Transverse colon (tissue), 4 donors: ENCODE measurements at places on chromosomes 2 and 18. TPM values are rescaled to one million over a fixed set of nuclear protein-coding genes. Genes with fewer than 3 reads are reported as not detected.

DNA sequence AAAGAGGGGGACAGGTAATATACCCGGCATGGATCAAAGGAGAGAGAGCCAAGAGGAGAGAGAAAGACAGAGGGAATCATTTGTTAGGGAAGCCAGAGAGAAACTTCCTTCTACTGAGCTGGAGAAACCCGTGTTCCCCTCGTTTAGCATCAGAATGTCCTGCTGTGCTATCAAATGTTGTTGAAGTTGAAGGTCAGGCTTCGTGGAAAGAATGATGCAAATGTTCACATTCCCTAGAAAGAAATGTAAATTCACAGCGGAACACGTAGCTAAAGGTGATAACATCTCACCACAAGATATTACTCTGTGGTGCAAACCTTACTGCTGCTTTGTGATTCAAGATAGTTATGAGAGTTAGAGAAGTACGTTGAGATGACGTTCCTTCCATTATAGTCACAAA is 258.1 kb downstream of the LNPK start:
- H3K4me3 ChIP-seq, result no peak overlapping the region
- H3K27ac ChIP-seq, result no peak overlapping the region
- H3K36me3 ChIP-seq, result no peaks in the 10 kb centered on the region
- H3K27me3 ChIP-seq, result no peaks in the 10 kb centered on the region

DNA sequence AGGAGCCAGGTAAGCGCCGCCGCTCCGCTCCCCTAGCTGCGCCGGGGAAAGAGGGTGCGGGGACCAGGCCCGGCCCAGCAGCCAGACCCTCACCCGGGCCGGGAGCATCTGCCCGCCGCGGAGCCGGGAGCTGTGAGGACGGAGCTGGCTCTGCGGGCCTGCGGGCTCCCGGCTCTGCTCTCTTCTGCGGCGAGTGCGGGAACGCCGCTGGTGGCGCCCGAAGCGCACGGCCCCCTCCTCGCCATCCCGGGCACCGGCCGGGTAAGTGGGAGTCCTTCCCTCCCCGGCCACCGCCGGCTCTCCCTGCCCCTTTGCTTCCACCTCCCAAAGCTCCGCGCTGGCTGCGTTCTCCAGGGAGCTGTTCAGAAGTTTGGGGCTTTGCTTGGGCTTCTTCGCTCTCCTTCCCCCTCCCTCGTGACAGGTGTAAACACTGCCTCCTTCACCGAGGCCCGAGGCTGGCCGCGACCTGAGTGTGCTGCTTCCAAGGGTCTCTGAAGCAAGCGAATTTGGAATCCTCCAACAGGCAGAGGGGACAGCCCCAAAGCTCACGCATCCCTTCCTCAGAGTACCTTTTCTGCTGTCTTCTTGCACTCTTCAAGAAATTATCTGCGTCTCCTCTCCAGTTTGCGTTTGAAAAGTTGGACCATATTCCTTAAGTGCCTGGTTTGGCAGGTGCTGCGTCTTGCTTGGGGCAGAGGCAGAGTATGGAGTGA is 632 bp downstream of the AFTPH start:
- H3K4me1 ChIP-seq, result peaks cover 19% of the 10 kb centered on the region
- no peaks in the 10 kb centered on the region for H3K27me3 ChIP-seq
- DNase-seq, result peak; percentile 38

GRCh38 chr2:130836501-130837174 is at the start of gene ARHGEF4:
Gene ARHGEF4 (plus strand): TSS chr2:130836914. CDS start chr2:130836954, 40 bp downstream.
- H3K4me3 ChIP-seq, result peak within 1 kb of the TSS; percentile 17
- DNase-seq, result peak; percentile 62
- peaks cover 8% of the 10 kb centered on the region for H3K4me1 ChIP-seq
- no peak within 1 kb of the TSS for H3K27ac ChIP-seq
- H3K27me3 ChIP-seq, result peaks cover 52% of the 10 kb centered on the region

- H3K36me3 ChIP-seq, result no peaks in the 10 kb centered on the region
- H3K27ac ChIP-seq, result peak overlapping the region; percentile 87
- H3K4me3 ChIP-seq, result no peak overlapping the region
Observed at GRCh38 chr2:231245249-231246094, 47.0 kb downstream of the ARMC9 start.

- H3K4me1 ChIP-seq, result no peaks in the 10 kb centered on the region
- H3K27ac ChIP-seq, result no peak overlapping the region
- no peak overlapping the region for H3K4me3 ChIP-seq
- no peaks in the 10 kb centered on the region for H3K27me3 ChIP-seq
- DNase-seq, result no peak
- no peaks in the 10 kb centered on the region for H3K36me3 ChIP-seq
Observed at GRCh38 chr18:6261938-6262337, 152.8 kb downstream of the L3MBTL4 start.

- DNase-seq, result no peak
- H3K4me1 ChIP-seq, result no peaks in the 10 kb centered on the region
- H3K27ac ChIP-seq, result no peak overlapping the region
Observed at GRCh38 chr2:234770031-234770506, 181.7 kb upstream of the SH3BP4 start.

- H3K36me3 ChIP-seq, result peaks cover 7% of the 10 kb centered on the region
- H3K27ac ChIP-seq, result no peak overlapping the region
- no peaks in the 10 kb centered on the region for H3K4me1 ChIP-seq
- no peaks in the 10 kb centered on the region for H3K27me3 ChIP-seq
- H3K4me3 ChIP-seq, result no peak overlapping the region
- DNase-seq, result no peak
Observed at GRCh38 chr2:74137651-74138599, 9.8 kb downstream of the BOLA3 start.

DNA sequence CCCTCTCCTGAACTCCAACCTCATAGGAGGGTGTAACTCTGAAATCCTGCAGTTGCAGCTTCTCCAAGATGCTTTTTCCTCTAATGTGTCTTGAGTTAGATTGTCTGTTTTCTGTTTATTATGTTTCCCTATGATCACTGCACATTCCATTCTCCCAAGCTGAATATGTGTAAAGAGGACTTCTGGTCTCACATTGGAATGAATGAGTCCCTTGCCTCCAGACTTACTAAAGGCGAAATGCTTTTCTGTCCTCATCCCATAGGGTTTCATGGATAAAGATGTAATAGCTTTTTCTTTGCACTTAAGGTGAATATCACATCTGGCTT is 35.5 kb upstream of the CYP27A1 start:
- no peaks in the 10 kb centered on the region for H3K27me3 ChIP-seq
- no peak overlapping the region for H3K27ac ChIP-seq
- no peaks in the 10 kb centered on the region for H3K36me3 ChIP-seq

DNA sequence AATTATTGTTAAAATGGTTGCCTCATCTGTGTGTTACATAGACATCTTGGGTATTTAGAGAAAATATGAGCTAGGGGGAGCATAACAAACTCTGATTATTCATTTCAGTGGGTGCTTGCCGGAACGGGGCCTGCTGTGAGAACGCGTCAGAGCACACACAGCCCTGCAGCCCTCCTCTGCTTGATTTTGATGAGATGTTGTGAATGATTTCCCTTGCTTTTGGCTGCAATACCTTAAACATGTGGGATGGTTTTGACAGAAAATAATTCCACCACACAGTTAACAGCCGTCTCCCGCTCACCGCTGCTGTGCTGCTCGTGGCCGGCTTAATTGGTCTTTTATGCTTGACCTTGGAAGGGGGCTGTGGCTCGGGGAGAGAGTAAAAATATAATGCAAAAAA is 49.9 kb upstream of the TXNDC2 start:
- H3K4me1 ChIP-seq, result peaks cover 4% of the 10 kb centered on the region
- no peak for DNase-seq
- H3K4me3 ChIP-seq, result no peak overlapping the region
- H3K27me3 ChIP-seq, result no peaks in the 10 kb centered on the region
- no peaks in the 10 kb centered on the region for H3K36me3 ChIP-seq
- peak overlapping the region; percentile 19 for H3K27ac ChIP-seq

- H3K27me3 ChIP-seq, result no peaks in the 10 kb centered on the region
- H3K4me1 ChIP-seq, result no peaks in the 10 kb centered on the region
- no peak overlapping the region for H3K4me3 ChIP-seq
- DNase-seq, result no peak
- H3K36me3 ChIP-seq, result no peaks in the 10 kb centered on the region
- peak overlapping the region; percentile 26 for H3K27ac ChIP-seq
Observed at GRCh38 chr2:143524119-143524553, 394.9 kb downstream of the ARHGAP15 start.

ELOA2 gene
- not detected for total RNA-seq

VWA3B gene
- 0.48 TPM for total RNA-seq
